ENCODE measurements at places on chromosomes 1 and 21.

DNA sequence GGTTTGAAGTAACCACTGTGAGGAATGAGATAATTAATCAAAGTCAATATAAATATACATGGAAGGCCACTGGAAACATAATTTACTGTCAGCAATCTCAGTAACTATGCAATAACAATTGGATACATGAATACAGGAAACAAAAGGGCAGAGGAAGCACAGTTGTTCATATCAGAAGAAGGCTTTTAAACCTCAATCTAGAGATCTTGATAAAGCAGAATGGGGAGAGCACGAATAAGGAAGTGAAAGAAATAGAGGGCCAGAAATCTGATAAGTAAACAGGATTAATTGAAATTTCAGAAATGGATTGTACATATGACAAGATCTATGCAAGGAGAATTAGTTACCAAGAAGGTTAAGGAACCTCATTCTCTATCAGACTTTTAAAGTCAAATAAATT, 93.0 kb downstream of the EVI5 start:
- DNase-seq, result no peak

GRCh38 chr1:109924316-109924715, 13.7 kb downstream of the CSF1 start:
- DNase-seq, result no peak

- DNase-seq, result no peak
Measured at GRCh38 chr1:233971753-233972152, 67.3 kb downstream of the SLC35F3 start.

GRCh38 chr21:24150753-24151152, 1456.5 kb downstream of the MRPL39 start:
- no peak for DNase-seq

DNA sequence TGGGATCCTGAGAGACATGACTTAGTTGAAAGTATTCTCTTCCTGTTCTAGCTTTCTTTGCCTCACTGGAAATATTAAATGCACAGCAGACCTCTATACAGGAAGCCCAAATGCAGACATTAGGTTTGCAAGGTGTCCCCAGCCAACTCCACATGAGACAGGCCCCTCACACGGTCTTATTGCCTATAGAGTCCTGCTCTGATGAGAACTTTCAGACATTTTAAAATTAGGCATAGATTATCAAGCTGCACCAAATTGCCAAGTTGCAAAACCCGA, 251.9 kb upstream of the C1orf105 start:
- no peak for DNase-seq
